ENCODE measurements at places on chromosomes 1 and 21.

DNA sequence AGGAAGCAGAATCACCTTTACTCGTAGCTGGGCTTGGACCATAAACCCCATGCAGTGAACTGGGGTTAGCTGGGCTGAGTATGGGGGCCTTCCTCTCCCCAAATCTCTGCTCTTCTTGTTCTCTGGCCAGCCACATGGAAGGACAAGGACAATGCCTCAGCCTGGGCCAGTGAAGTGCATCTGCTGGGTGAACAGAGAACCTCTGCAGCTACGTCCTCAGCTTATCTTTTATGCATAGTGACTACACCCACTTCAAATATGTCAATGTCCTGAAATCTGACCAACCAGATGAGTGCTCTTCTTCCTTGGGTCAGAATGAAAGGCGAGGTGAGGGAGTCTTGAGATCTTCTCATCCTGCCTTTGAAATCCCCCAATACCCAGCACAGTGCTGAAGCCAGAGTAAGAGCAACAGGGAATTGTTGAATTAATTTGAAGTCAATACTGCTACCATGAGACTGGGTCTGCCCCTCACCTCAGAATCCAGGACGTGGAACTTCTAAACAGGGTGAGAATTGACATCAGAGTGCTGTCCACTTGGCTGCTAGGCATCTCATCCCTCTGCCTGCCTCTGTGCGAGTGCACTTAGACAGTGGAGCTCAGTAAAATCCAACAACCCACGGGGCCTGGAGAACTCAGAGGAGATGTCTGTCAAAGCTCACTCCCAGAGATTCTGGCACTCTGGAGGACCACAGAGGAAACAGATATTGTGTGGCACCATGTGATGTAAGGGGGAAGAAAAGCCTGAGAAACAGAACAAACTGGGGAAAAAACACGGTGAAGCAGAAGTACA is 99.0 kb downstream of the IER5 start:
- no peak for DNase-seq

- peak; percentile 48 for DNase-seq
Observed at GRCh38 chr1:224623743-224624333, 7.7 kb downstream of the CNIH3 start.

DNA sequence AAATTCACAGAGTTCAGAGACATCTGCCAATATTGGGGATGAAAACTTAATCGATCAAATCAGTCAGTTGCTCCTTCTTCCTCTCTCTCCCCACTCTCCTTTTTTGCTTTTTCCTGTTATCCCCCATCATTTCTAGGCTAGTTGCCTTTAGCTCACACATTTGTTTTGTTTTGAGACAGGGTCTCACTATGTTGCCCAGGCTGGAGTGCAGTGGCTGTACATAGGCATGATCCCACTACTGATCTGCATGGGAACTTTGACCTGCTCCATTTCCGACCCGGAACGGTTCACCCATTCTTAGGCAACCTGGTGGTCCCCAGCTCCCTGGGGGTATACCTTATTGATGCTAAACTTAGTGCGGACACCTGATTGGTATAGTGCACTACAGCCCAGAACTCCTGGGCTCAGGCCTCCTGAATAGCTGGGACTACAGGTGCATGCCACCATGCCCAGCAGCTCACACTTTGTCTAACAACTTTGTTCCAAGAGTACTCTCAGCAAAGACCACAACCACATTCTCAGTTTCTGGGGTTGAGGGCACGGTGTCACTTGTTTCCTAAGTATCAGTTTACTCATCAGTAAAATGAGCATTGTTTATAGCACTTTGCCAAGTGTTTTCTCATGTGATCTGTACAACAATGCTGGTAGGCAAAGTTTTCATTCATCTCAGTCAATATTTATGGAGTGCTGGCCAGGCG is 6.7 kb upstream of the ELOA start:
- no peak for DNase-seq

DNA sequence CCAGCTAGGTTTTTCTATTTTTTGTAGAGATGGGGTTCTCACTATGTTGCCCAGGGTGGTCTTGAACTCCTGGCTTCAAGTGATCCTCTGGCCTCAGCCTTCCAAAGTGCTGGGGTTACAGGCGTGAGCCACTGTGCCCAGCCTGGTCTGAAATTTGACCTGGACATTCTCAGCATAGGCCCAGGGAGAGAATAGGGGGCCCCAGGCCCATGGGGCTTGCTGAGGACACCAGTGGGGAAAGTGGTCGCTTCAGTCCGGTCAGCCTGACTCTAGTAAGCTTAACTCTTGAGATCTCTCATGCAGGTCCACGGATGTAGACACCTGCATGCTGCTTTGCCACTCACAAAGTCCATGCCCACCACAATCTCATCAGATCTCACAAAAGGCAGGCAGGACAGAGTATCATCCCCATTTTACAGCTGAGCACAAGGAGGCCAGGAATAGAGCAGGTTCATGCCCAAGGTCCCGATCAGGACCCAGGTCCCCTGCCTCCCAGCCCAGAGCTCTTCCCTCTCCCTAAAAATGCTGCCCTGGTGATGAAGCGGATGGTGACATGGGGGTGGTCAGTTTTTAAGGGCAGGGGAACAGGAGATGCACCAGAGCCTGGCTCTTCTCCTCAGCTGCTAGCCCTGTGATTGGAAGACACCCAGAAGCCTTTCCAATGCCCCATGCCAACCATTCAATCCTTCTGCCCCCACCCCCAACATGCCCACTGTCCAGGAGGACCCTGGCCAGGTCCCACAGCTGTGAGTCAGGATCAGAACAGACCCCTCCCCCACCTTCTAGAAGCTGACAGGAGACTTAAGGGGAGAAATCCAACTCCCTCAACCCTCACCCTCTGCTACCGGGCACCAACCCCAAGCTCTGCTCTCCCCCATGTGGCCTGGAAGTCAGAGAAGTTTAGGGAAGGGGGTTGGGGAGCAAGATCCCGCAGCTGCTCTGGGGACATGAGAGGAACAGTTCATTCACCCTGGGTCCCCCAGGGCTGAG is 1.8 kb downstream of the FHL3 start:
- no peak for DNase-seq

- no peak for DNase-seq
Observed at GRCh38 chr1:113792986-113793385, 19.3 kb downstream of the RSBN1 start.

DNA sequence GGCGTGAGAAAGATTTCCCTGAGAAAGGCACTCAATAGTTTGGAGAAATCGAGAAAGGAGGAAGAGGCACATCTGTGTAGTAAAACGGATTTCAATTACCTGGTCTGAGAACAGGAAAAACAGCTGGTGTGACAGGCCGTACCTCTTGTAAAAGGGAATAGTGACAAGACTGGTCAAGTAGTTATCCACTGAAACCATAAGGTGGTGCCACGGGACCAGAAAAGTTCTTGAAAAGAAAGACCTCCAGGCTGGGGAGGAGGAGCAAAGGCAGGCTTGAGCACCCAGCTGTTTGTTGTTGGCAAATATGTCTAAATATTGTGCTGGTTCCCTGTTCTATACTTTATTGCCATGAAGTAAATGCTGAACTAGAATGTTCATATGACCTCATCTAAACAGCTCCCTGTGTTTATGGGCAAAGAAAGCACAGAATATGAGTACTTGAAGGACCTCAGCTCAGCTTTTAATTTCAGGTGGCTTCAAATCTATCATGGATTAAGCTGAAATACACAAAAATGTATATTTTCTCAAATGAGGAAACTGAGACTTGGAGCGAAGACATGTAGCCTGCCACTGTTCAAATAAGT is 4.0 kb downstream of the HAO2 start:
- DNase-seq: no peak

DNA sequence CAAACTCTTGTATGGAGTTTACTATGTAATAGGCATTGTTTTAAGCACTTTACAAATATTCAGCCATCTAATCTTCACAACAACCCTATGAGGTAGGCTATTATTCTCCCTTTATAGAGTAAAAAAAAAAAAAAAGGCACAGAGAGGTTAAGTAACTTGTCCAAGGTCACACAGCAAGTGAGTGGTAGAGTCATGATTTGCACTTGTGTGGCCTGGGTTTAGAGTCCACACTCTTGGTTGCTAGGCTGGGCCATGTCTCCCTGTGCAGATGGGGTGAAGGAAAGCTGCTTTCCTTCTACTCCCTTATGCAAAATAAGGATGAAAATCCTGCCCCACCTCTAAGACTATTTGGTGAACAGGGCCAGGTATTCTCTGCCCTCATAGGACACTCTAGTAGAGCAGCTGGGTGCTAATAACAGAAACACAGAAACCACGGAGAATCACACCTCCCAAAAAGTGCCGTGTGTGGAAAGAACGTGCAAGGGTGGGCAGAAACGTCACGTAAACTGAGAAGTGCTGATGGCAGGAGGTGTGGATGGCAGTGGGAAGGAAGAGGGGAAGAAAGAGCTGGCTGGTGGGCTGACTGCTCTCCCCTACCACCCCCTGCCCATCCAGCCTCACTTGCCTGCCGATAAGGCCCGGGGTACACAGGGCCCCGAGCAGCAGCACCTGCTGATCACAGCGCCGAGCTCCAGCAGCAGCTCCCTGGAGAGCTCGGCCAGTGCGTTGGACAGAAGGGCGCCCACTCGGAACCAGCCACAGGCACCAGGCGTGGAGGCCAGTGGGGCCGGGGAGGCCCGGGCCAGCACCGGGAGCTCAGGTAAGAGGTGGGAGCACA is 28.3 kb upstream of the VPS13D start:
- no peak for DNase-seq

GRCh38 chr1:154407198-154408091 is 2.3 kb downstream of the IL6R start:
- no peak for DNase-seq

GRCh38 chr1:39470040-39470439 is 21.4 kb upstream of the BMP8A start:
- no peak for DNase-seq

- DNase-seq: no peak
Observed at GRCh38 chr1:4515727-4516289, 138.6 kb upstream of the AJAP1 start.

DNA sequence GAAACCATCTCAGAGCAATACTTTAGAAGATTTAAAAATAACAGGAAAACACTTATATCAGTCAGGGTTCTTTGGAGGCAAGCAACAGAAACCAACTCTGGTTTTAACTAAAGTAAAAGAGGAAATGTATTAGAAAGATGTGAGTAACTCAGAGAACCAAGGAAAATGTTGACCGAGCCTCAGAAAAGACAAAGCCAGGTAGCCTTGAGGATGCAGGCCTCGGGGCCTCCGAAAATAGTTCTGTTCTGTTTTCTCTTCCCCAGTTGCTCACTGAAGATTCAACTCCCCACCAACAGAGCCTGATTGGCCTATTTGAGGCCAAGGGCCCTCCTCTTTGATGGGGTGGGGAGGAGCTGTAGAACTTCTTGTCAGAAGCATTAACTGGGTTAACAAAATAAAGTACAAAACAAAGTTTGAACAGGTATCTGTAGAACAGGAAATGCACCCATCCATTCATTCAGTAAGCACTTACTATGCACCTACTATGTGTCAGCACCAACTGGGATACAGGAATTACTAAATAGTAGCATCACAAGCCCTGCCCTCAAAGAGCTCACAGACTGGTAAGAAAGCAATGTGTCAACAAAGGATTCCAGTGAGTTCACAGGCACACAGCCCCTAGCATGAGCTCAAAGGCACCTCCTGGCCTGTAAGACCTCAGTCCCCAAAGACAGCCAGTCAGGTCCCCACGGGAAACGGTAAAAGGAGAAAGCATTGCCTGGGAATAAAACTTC is 12.6 kb downstream of the SLAMF8 start:
- DNase-seq: no peak

GRCh38 chr1:24606621-24607020 is 36.5 kb upstream of the SRRM1 start:
- no peak for DNase-seq

GRCh38 chr1:85836736-85837135 is 128.5 kb upstream of the ZNHIT6 start:
- DNase-seq: no peak

GRCh38 chr1:155938220-155938627 is 3.2 kb upstream of the RXFP4 start:
- no peak for DNase-seq

DNA sequence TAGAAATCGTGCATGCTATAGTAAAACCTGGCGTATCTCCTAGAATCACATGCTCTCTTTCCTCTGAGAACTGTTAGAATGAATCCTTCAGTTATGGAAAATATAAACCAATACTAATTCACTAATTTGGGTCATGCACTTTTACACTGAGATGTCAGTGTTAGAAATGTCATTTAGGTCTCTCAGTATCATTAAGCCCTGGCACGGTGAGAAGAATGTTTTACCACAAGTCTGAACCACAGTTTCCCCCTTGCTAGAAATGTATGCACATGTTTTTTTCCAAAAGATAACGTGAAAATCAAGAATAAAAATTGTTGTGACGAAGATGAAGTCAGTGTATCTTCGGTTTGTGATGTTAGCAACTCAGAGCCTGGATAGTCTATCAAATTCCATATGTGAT is 1062.7 kb upstream of the NCAM2 start:
- no peak for DNase-seq

- no peak for DNase-seq
Observed at GRCh38 chr1:98669355-98670296, 8.1 kb downstream of the SNX7 start.

GRCh38 chr1:95034506-95034905 is 38.2 kb downstream of the ALG14 start:
- DNase-seq: no peak

GRCh38 chr1:162011337-162012012 is 12.2 kb downstream of the OLFML2B start:
- no peak for DNase-seq

- no peak for DNase-seq
Observed at GRCh38 chr1:23897083-23897482, 16.1 kb downstream of the CNR2 start.

- no peak for DNase-seq
Observed at GRCh38 chr1:68359045-68359444, 90.7 kb downstream of the RPE65 start.

- DNase-seq: no peak
Observed at GRCh38 chr1:58829866-58830265, 46.0 kb upstream of the JUN start.

GRCh38 chr1:74835051-74835450 is 102.1 kb downstream of the TYW3 start:
- no peak for DNase-seq

GRCh38 chr21:29406385-29406784 is 107.7 kb downstream of the BACH1 start:
- no peak for DNase-seq

DNA sequence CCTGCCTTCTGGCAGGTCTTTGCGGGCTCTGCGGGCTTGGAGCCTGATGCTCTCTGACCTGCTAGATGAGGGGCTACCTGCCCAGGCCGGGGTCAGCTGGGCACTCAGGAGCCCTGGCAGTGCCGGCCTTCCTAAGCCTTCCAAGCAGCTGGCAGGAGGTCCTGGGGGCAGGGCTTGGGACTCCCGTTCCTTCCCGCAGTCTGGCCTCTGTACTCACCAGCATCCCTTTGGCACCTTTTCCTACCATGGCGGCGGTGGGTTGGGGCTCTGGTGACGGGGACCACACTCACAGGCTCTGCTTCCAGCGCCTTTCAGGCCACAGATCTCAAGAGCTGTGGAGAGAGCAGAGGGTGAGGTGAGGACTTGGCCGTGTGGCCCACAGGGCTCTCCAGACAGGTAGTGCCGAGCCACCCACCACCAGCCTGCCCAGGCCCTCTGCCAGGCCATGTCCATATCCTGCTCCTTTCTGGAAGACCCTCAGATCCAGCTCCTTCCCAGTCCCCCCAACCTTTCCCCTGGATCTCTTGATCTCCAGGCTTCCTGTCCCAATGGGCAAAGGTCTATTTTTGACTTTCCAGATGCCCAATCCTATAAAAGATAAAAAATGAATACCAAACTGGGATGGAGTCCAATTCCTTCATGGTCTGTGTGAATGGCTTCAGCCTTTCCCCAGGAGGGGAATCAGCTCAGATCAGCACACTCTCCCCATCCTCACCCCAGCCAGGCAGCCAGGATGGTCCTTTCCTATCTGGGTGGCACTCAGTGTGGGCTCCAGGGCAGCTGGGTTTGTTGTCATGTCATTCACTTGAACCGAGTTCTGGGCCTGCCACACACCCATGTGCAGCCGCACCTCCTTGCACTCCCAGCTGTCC is 7.0 kb downstream of the SLC6A9 start:
- DNase-seq: no peak

Measured in stimulated activated CD8-positive, alpha-beta memory T cell treated with anti-CD3 and anti-CD28 coated beads, Interleukin-2, amount 100 ng/mL, for 1 hour (primary cell).